Sigmoid colon (tissue), 7 donors: ENCODE measurements at places on chromosomes 5 and 9. TPM values are rescaled to one million over a fixed set of nuclear protein-coding genes. Genes with fewer than 3 reads are reported as not detected.

The ARID3C gene
- polyA plus RNA-seq = not detected

The ARSI gene
- polyA plus RNA-seq = 0.63 TPM

The GABRP gene
- not detected for polyA plus RNA-seq

GRCh38 chr9:36177571-36177970, 8.4 kb downstream of the CCIN start:
- DNase-seq = no peak

DNA sequence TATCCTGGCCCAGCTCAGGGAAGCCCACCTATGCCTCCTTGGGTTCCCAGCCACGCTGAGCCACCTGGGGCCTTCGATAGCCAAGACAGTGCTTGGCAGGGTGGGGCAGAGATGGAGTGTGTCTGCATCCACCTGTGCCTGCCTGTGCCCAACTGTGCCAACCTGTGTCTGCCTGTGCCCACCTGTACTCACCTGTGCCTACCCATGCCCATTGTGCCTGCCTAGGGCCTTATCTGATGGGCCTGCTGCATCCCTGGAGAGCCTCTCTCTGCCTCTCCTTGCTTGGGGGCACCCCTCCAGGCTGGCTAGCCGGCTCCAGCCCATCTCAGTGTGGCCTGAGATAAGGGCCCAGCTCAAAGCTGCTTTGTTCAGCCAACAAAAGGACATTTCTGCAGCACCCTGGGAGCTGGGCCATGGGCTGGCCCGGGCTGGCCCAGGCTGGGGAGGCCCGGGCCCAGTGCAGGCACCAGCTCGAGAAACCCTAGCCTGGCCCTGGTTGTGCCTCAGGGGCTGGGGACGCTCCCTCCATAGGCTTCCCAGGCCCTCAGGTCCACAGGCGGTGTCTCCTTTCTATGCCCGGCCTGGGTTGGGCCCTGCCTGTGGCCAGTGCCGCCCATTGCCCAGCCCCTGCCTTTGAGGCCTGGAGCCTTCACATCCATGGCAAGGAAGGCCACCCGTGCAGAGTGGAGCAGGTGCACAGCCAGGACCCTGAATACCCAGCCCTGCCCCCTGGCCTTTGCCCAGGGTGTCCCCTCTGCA, 37.3 kb upstream of the NOTCH1 start:
- DNase-seq = no peak

The ADGRD2 gene
- not detected for polyA plus RNA-seq

GRCh38 chr5:32182463-32183063, 8.4 kb upstream of the GOLPH3 start:
- DNase-seq = no peak

- DNase-seq = no peak
Measured at GRCh38 chr9:136562746-136563495, 17.1 kb upstream of the NOTCH1 start.

GRCh38 chr5:82560561-82560960, 282.4 kb upstream of the RPS23 start:
- DNase-seq = no peak

DNA sequence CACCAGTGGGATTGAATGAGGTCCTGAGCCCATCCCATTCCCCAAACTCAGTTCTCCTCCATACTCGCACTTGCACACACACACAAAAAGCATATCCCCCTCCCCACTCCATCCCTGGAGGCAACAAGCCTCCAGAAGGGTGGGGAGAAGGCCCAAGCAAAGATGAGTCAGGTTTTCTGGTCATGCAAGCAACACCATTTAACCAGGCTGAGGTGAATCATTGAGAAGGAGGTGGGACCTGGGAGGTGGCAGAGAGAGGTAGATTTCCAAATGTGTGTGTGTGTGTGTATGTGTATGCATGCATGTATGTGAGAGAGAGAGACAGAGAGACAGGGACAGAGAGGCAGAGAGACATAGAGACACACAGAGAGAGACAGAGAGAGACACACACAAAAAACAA, 185.2 kb upstream of the TRIM32 start:
- no peak for DNase-seq

DNA sequence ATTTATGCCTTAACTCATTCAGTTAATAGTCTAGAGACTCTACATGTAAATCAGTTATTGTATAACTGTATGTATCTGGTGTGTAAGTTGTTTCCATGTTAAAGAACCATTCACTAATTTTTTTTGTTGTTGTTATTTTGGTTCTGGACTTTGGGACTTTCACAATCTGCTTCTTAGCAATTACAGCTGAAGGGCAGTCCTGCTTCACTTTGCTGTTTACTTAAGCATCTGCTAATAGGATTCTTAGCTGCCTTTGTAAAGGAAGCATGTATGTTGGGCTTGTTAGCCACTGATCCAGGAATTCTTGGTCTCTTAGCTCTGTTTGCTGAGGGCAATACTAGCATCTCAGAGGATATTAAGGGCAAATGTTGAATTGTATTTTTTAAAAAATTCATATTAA, 97.0 kb downstream of the FOCAD start:
- DNase-seq = no peak

GRCh38 chr5:60458666-60459065, 241.3 kb downstream of the DEPDC1B start:
- no peak for DNase-seq

The TLE4 gene
- 7.6 TPM for polyA plus RNA-seq

The SPATA31A3 gene
- polyA plus RNA-seq = not detected

The NIPSNAP3A gene
- 92.7 TPM for polyA plus RNA-seq

DNA sequence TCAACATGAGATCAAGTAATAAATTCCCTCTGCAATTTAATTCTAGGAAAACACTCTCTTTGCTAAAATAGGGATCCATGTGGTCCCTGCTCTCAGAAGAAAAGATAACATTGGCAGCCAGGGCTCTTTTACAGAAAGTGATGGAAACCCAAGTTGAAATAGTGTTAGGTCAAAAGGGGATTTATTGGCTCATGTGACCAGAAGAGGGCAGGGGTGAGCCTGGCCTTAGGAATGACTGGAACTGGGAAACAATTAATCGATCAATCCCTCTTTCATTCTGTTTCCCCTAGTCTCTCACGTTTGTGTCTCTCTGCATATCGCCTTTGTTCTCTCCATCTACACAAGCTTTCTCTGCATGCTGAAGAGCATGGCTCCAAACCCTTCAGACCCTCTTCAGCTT, 58.3 kb upstream of the ALDH1B1 start:
- no peak for DNase-seq

The GFI1B gene
- not detected for polyA plus RNA-seq

DNA sequence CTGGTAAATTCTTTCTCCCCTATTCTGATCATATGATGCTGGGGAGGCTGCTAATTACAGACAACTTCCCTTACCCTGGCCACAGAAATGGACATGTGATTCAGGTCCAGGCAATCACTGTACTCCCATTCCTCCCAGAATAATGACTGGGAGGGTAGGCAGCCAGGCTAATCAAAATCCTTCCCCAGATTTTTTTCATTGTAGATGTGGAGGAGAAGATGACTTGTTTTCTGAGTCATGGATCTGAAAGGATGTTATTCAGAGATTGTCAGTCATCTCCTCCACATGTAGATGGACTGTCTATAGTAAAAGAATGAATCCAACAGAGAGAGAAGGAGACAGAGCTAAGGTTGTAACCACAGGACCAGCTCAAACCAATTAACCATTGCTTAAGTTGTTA, 123.9 kb upstream of the PUM3 start:
- DNase-seq = no peak

GRCh38 chr5:54341971-54342370, 31.6 kb upstream of the ARL15 start:
- no peak for DNase-seq

The C5orf52 gene
- not detected for polyA plus RNA-seq

- DNase-seq = peak; percentile 94
Measured at GRCh38 chr9:121281614-121282276, 13.8 kb downstream of the GSN start.

DNA sequence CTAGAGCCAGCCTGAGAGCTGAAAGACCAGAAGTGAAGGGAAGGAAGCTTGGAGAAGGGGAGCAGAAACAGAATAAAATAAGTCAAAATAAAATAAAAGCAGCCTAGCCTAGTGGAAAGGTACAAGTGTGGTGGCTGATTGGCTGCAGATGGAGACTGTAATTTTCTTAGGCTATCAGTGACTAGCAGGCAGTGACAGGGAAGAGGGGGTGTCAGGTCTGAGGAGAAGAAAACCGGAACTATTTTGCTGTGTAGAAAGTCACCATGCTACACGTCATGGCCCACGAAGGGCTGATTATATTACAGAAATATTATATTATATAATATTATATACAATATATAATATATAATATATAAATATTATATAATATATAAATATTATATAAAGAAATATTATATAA, 98.1 kb upstream of the TAF11L2 start:
- DNase-seq = no peak

- no peak for DNase-seq
Measured at GRCh38 chr5:43017428-43017815, 22.7 kb downstream of the ANXA2R start.

DNA sequence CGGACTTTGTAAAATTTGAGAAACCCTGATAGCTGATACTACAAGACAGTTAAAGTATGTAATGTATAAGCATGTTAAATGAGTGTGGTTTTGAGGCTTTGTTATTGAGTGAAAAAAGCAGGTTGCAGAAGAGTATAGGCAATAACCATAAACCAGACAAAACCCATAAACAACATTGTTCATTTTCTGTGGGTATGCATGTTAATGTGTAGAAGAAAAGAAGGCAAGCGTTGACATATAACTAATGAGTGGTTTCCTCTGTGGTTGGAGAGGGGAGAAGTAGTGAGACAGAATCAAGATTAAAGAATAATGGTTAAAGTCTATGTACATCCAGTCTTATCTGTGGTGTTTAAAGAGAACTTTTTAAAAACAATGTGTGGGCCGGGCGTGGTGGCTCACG, 26.2 kb downstream of the RAD23B start:
- no peak for DNase-seq

The ARHGEF28 gene
- 3.0 TPM for polyA plus RNA-seq

DNA sequence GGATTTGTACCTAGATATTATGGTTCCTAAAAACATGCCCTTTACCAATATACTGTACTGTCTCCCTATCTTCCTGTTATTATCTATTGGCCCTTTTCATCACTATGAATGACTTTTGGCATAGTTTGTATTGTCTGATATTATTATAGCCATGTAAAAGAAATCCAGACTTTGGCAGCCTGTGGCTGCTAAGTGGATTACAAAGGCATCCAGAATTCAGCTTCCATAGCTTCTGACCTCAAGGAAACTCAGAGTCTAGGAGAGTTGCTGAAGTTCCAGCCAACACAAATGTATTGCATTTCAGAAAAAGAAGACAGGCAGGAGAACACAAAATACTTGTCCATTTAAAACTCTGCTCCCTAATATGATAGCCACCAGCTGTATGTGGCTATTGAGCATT, 319.2 kb upstream of the MPDZ start:
- DNase-seq = no peak

DNA sequence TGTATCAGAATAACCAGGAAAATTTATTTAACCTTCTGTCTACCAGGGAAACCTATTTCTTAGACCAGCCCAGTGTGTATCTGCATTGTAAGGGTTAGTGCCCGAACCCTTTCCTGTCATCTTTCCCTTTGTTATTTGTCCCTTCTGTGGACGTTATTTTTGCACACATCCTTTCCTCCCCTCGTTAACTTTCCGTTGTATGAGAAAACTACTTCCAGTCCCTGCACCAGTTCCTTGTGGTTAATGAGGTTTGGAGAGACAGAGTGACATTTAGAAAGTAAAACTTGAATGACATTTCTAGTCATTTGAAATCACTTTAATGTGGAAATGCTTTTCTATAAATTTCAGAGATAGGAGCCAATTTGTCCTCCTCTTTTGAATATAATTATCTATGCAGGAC, 4.3 kb upstream of the IFNB1 start:
- DNase-seq = no peak

The SET gene
- polyA plus RNA-seq = 172 TPM

DNA sequence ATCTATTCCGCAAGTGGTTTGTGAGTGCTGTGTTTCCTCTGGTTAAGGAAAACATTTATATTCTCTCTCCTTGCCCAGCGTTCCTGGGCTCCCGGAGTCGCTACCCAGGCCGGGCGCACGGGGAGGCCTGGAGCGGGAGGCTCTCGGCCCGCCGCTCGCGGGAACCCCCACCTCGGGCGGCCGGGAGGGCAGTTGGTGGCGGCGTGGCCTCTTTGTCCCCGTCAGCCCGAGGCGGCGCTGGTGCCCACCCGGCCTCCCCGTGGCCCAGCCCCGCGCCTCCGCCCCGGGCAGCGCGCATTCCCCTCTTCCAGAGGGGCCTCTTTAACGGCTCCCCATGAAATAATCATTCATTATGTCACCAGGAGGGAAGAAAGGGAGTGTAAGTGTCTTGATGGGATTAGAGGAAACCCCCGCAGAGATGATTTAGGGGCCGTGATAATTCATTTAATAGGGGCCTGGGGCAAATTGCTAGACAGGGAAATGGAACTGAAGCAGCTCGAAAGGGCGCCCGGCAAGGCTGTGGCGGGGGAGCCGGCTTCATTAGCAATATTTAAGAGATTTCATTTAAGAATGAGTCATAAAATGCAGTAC, 181.9 kb upstream of the TBCA start:
- no peak for DNase-seq

DNA sequence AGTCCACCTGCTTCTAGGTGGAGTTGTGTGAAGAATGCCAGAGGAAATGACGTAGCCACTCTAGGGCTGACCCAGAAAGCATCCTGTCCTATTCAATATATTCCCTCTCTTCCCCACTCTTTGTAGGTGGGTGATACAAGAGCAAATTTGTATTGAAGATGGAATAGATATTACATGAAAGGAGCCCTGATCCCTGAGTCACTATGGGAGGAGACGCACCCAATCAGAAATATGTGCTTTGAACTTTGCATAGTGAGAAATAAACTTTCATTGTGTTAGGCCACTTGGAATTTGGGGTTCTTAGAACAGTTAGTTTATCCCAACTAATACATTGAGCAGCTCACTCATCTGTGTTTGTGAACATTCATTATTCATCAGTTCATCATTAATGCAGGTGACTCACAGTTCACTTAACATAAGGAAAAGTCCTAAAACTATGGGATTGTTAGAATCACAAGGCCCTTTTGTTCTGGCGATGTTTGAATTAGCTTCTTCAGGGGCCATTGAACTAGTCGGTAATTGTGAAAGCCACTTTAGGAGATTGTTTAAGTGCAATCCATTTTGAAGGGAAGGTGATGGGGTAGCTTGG, 26.9 kb upstream of the NTRK2 start:
- no peak for DNase-seq

DNA sequence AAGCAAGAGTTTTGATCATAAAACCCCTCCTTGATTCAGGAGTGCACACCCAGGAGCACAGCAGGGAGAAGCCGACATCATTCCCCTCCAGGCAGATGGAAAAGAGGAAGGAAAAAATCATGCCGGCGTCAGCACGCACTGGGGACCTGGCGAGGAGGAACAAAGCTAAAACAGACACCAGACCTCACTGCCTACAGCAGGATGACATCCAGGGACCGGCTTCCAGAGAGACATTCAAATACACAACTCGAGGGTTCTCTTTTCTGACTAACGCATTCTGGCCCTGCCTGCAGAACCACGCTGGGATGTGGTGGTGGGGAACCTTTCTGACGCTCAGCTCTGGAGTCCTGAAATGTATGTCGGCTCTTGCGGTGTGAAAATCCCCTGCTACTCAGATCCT, 2.7 kb downstream of the UBAC1 start:
- DNase-seq = no peak

The CDKN2A gene
- polyA plus RNA-seq = 2.4 TPM

- peak; percentile 79 for DNase-seq
Measured at GRCh38 chr9:35481347-35481975, 8.4 kb upstream of the RUSC2 start.
